NCI-H146 (cell line): ENCODE measurements at places on chromosomes 2 and 18.
A peak's percentile ranks its signal among the peaks of the same experiment; 100 is the strongest.

DNA sequence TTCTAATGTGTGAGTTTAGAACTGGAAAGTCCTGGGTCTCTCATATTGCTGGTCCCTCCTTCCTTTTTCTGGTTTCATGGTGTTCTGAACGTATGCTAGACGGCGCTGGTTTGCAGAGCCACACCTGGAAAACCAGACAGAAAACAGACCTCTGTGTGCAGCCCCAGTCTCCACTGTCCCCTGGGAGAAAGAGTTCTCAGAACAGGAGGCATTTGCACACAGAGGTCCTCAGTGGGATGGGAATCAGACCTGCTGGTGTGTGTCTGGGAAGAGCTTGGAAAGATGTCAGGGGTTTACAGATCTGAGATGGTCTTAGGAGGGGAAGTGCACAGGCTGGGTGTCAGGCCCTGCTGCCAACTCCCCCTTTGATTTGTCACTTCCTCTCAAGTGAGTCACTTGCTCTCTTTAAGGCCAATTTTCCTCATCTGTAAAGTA lies 14.9 kb upstream of the MBP start:
- DNase-seq, result no peak

GRCh38 chr2:196253116-196253480 lies 81.7 kb upstream of the STK17B start:
- DNase-seq, result no peak

- DNase-seq, result no peak
Measured at GRCh38 chr18:74868461-74868860, 270.8 kb downstream of the ZNF407 start.

DNA sequence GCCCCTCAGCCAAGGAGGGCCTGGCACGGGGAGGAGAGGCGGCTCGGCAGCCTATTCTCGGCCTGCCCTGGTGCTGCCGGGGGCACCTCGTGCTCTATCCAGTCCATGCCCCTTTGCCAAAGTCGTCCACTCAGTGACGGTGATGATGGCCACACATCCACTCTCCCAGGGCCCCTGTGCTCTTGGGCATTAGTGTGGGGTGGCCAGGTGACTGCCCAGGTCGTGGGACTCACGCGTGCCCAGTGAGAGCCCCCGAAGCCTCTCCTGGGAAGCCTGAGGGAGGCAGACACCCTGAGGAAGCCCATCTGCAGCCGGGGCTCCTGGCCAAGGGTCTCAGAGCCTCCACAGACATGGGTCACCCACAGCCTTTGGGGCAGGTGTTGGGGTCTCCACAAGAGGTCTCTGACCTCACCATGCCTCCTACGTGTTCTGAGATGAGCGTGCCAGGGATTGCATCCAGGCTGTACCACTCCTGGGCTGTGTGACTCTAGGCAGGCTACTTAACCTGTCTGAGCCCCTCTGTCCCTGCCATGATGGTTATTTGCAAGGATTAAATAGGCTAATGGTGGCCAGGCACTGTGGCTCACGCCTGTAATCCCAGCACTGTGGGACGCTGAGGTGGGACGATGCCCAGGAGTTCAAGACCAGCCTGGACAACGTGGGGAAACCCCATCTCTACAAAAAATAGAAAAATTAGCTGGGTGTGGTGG lies 12.9 kb downstream of the RAMP1 start:
- DNase-seq, result no peak

- no peak for DNase-seq
Measured at GRCh38 chr2:206323486-206323885, 49.0 kb downstream of the ZDBF2 start.

DNA sequence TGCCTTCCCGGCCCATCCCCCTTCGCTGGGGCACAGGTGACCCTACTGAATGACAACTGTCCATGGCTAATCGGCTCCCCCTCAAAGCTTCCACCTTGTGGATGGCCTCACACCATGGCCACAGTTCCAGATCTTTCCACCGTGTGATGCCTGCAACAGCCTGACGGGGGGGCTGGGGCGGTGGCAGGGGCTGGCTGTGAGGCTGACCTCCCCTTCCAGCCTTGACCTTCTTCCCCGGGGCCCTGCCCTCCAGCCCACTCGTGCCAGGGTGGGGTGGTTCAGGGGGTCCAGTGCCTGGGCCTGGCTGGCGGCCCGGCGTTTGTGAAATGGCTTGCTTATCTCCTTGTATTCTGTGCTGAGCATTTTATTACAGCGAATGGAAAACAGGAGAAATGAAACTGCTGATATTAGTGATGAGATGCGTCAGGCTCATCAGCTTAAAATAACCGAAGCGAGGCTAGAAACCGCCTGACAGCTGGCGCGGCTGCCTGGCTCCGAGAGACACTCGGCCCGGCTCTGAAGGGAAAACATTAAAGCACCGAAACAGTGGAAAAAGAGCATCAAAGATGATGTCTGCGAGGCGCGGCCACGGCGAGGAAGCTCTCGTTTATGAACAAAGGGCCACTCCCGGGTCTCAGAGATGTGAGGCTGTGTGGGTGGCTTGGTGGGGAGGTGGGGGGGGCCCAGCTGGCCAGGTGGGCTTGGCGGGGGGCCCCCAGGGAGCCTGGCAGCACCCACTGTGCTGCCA lies 916 bp upstream of the PDCD1 start:
- DNase-seq, result no peak

DNA sequence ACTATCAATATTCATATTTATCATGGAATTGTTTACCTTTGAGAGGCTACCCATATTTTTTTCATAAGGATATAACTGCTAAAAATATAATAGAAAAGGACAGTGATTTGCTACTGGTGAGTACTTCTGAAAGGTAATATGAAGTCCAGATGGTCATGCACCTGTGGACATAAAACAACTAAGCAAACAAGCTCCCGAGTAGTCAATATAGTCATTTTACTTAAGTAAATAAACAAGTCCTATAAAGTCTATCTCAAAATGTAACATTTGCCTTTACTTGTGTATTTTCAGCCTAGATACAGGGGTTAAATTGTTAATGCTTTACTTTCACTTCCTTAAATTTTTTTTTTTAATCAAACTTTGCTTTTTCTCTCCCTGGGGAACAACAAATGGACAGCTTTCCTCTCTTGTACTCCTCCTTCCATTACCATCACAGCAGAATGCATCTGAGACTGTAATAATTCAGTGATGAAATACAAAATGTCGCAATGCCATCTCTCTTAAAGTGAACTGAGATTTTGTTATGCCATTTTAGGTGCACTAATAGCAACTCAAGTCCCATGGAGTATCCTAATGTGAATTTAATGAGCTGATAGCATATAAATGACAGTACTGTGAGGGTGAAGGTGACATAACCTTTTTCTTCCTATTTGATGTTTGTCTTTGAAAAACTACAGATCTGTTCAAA lies 1325.4 kb upstream of the ZEB2 start:
- peak; percentile 67 for DNase-seq

DNA sequence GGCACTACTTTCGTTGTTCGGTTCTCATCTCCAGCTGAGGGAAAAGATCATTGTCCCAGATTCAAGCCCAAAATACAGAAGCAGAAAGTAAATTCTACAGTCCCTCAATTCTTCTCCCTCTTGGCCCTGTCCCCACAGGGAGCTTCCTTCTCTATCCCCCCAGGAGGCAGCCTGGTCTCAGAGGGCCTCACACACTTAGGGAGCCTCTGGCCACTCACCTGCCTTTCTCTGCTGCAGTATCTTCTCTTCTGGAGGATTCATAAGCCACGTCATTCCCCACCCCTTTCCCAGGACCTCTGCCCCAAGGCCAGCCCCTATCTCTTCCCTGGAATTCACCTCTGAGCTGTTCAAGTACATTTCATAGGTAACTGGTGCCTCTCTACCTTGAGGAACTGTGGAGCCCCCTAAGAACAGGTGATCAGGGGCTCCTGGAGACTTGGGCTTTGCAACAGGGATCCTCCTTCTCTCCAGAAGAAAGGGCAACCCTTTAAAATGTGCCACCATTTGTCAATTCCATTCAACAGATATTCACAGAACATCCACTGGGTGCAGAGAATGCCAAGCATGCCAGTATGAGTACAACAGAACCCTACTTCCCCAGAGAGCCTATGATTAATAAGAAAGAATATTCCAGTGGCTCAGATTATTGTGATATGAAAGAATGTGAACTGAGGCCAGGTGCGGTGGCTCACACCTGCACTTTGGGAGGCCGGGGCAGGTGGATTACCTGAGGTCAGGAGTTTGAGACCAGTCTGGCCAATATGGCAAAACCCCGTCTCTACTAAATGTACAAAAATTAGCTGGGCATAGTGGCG lies 72.9 kb downstream of the CIB4 start:
- no peak for DNase-seq

GRCh38 chr2:107806901-107807300 lies 19.8 kb upstream of the RGPD4 start:
- DNase-seq, result no peak

DNA sequence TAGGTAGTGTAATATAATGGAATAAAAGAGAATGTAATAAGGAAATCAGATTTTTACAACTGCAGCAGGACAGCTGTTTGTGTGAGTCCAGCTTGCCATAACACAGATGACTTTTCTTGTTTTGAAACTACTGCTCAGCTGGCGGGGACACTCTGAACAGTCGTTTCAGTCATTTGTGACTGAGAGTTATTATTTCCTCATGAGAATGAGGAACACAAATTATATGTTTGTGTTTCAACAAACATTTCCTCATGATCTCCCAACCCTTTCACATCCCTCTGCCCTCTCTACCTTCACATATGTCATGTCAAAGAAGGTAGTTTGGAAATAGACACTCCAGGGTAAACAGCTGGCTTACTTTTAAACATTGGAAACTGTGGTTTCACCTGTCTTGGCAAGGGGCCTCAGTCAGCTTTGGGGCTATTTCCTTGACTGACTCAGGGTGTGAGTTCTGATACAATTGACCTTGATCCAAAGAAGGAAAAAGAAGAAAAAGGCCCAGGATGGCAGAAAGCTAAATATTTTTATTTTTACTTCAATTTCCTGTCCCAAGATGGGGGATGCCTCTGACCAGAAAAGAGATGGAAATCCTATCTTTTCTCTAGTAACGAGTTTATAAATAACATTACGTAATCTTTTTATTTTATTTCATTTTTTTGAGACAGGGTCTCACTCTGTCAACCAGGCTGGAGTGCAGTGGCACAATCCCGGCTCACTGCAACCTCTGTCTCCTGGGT lies 593 bp downstream of the SP140L start:
- DNase-seq, result no peak

DNA sequence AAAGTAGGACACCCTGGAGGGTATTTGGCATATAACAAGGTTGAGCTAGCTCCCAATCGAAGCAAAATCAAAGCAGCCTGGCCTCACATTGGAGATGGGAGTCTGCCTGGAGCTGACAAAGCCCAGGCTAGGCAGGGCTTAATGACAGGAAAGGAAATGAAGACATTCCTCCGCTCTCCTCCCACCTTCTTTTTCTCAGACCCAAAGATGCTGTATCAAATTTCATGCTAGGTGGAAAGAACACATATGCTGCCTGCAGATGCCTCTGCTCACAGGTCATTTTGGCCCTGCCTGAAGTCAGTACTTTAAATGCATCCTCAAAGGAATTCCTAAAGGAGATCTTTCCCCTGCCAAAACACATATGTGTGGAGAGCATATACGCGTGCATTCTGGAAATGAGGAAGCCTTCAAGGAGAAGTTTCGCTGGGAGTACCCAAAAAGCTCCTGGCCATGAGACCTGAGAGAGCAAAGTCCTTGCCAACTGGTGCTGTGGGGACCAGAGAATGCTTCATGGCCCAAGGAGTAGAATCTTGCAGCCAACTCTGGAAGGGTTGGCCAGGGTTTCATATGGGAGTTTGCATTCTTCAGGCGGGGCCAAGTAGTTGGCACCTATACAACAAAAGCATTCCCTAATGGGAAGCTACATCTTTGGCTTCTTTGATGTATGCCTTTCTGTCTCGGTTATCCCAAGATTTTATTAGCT lies 88.0 kb downstream of the AQP4 start:
- DNase-seq, result peak; percentile 9

GRCh38 chr2:128818248-128818647 lies 499.6 kb upstream of the HS6ST1 start:
- DNase-seq, result no peak

GRCh38 chr2:225894236-225894980 lies 494.9 kb downstream of the NYAP2 start:
- DNase-seq, result no peak

- DNase-seq, result peak; percentile 1
Measured at GRCh38 chr2:227939271-227940027, 68.0 kb downstream of the DAW1 start.

DNA sequence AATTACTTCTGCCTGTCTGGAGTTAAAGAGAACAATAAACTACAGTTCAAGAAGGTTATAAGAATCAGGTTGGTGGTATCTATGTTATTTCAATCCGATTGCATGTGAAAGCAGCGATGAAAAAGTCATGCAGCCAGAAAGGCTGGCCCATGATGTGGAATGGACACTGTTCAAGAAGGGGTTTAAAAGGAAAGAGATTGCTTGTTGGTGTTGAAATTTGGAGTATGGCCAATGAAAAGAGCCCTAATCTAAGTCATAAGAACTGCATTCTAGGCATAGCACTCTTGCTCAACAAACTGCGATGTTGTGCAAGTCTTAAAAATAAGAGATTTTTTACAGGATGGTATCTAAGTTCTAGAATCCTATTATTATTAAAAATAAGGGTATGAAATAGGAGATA lies 61.3 kb downstream of the EFEMP1 start:
- no peak for DNase-seq

GRCh38 chr2:176464886-176465564 lies 195.8 kb downstream of the MTX2 start:
- peak; percentile 69 for DNase-seq

GRCh38 chr2:40041422-40042382 lies 262.6 kb upstream of the THUMPD2 start:
- DNase-seq, result no peak

DNA sequence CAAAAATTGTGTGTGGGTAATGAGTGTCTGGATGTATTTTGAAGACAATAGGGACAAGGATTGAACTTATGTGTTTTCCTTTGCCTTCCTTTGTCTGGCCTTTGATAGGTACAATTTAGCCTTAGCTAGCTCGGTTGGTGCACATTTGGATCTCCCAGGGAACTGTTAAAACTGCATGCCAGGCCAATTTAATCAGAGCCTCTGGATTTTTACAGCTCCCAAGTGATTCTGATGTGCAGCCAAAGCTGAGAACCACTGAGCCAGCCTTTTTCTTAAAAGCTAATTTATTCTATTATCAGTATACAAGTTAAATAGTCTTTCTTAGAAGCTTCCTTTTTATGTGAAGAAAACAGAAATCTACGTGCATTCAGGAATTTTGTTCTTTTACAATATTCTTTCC lies 25.0 kb downstream of the PLEK start:
- DNase-seq, result no peak

- DNase-seq, result no peak
Measured at GRCh38 chr2:71166812-71167211, 36.4 kb downstream of the MPHOSPH10 start.
